ENCODE measurements at places on chromosomes 11 and 22.
A peak's percentile ranks its signal among the peaks of the same experiment; 100 is the strongest.

DNA sequence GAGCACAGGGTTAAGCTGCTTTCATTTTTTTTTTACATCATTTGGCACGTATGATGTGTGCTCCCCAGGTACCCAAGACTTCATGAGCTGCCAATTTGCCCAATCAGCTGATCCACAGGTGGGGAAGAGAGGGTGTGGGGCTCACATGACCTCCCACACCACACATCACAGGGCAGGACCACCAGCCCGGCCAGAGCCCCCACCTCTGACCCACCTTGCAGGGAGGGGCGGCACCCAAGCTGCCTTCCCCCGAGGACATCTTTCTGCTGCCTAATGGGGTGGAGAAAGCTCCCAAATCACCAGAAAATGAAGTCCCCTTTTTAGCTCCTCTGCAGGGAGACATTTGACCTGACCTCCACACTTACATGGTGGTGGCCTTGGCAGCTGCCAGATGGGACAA lies 119.8 kb downstream of the MPPED1 start:
- no peak for DNase-seq

GRCh38 chr11:116918925-116919655 lies 81.7 kb upstream of the APOA1 start:
- DNase-seq = no peak

DNA sequence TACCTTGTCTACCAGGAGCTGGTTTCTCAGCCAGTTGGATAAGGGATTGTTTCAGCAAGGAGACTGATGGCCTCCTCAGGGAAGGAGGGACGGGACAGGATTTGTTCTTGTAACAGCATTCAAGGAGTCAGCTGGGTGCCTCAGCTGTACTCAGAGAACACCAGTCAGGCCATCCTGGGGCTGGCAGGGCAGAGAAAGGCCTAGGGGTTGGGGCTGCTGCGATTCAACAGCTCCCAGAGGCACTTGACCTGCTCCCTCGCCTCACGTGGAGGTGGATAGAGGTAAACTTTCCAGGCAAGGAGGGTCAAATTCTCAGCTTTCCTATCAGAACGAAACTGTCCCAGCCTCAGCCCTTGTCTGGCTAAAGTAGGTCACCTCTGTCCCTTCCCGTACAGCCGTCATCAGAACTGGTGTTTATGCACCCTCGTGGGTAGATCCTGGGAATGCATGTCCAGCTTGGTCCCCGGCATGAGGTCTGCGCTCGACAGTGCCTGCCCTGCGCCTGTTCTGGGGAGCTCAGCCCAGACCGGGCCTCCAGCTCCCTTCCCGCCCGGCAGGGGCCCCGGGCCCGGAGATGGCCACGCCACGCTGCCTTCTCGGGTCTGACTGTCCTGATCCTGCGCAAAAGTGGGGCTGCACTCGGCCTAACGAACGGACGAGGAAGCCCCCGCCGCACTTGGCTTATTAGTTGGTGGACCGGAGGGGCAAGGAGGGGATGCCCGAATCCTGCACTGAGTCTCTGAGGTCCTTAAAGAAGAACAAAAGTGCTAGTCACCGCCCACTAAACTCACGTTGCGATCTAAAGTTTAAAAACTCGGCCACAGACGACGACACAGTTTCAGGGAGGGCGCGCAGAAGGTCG lies 762 bp upstream of the CCDC134 start:
- DNase-seq = peak; percentile 43

DNA sequence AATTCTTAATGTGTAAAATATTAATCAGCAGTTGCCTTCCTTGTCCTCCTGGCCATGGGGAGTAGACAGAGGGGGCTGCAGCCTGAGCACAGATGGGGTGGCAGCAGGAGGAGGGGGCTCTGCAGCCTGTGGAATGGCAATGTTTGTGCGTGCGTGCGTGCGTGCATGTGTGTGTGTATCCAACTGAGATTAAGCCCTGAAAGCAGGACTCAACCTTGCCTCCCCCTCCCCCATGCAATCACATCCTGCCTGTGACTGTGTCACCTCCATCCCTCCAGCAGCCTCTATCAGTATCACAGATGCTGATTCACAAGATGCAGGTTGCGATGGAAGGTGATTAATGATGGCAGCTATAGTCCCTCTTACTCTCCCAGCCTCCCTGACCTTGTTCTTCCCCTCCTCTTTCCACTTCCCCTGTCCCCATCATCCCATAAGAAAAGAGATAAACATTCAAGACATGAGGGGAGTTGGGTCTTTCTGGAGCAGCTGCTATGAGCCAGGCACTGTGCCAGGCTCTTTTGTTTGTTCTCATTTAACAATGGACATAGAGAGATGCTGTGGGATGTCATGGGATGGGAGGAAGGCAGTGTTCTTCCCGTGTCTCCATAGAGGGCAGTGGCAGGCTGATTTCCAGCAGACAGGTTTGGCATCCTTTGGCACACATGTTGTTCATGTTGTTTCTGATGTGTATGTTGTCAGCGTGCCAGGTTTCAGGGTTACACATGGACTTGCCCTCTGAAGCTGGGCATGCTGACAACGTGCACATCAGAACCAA lies 43.8 kb upstream of the NECTIN1 start:
- no peak for DNase-seq

DNA sequence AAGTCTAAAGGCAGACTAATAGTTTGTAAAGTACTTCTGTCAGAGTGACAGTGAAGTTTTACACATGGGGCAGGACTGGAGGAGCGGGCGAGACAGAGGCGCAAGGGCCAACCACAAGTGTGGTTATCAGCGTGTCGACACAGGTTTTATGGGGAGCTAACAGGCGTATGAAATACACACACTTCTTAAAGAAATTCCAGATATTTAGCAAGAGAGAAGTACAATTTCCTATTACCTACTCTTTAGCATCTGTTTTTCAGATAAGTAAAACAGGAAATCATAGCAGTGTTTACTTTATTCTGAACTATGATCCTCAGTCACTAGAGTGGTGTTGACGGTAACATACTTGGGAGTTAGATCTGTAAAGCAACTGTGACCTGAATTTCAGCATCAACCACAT lies 22.5 kb downstream of the VSIG10L2 start:
- DNase-seq = no peak

DNA sequence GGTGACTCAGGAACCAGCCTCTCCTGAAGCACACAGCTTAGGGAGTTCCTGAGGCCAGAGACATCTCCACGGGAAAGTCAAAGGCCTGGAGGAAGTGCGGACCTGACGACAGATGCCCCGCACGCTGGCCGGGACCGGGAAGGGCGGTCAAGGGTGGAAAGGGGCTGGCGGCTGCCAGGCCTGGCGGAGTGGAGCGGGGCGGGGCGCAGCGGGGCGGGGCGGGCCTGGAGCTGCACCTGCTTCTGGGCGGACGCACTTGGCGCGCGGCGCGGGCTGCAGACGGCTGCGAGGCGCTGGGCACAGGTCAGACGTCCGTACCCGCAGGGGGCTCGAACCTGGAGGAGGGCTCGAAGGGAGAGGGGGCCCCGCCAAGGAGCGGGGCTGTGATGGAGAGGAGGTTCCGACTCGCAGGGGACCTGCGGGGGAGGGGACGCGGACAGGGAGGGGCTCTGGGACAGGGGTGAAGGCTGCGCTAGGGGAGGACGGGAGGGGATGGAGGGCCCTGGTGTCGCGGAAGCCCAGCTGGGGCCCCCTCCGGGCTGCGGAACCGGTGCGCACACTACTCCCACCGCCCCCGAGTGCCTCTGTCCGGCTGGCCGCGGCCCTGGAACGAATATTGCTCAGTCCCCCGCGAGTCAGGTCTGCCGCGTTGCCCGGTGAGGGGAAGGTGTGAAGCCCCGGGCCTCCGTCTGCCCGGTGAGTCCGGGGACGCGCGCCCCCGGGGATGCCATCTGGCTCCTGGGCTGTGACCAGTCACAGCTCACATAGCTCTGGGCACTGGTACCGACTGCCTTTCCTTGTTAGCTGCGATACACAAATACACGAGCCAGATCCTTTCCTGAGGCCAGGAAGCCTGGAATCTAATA lies at the start of gene TMEM45B:
TSS of gene TMEM45B (plus strand) at position 253 of the 866 bp plus-strand sequence. CDS start 36,635 bp downstream, outside the sequence.
- peak; percentile 5 for DNase-seq

DNA sequence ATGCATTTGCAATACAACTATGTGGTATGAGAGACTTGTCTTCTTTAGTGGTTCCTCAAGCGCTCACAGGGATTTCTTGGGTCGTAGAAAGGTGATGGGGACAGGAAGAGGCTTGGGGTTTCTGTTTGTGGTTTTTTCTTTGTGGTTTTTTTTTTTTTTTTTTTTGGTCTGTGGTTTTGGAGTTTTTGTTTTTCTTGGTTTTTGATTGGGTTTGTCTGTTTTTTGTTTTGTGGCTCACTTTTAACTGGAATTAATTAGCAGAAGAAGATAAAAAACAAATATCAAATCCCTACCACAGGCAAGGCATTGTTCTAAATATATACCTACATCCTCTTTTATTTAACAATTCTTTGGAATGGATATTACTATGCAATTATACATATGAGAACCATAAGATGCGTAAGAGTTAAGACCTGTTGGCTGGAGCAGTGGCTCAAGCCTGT lies 5.5 kb downstream of the TTC28 start:
- no peak for DNase-seq

DNA sequence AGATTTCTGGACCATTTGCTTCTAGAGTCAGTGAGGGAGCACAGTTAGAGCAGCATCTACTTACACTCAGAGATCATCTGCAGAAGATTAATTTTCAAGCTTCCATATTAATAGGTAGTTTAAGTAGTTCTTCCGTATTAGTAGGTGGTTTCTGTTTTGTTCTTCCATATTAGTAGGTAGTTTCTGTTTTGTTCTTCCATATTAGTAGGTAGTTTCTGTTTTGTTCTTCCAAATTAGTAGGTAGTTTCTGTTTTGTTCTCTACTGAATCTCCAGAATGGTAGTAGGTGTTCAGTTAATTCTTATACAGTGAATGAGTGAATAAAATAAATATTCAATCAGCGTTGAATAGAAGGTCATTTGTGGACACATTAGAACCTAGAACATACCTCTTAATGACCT lies 175.7 kb downstream of the TMEM135 start:
- DNase-seq = no peak

GRCh38 chr22:24695561-24696511 lies 78.7 kb downstream of the PIWIL3 start:
- no peak for DNase-seq

- DNase-seq = no peak
Observed at GRCh38 chr11:57597461-57597915, at the start of gene SERPING1. SERPING1 (plus strand) TSS chr11:57597685; CDS start chr11:57598271, 586 bp downstream.

- DNase-seq = no peak
Observed at GRCh38 chr11:74933765-74934164, 15.1 kb downstream of the XRRA1 start.

- DNase-seq = no peak
Observed at GRCh38 chr11:111557425-111558111, 17.0 kb downstream of the LAYN start.

DNA sequence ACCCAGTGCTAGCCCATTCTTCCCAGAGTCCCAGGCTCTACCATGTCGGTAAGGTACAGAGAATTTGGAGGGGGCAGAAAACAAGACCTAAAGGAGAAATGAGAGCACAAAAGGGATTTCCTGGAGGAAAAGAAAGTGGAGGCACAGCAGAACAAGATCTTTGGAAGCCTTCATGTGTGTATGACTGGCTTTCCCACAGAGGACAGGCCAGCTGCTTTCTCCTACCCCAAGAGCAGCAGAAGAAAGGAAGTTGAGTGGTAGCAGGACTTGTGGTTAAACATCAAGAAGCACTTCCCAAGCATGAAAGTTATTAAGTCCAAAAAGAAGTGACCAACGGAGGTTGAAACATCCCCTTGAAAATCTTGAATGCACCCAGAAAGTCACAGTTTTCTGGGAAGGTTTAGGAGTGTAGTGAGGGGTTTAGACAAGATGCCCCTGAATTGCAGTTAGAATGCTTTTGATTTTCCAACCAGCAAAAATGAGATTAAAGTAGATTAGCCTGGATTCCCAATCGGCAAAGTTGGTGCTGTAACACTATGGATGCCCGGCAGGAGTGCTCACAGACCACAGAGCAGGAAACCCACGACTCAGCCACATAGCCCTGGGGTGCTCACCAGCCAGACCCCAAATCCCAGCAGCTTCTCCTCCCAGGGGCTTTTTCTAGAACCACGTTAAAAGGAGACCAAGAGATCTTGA lies 608 bp downstream of the TMPRSS13 start:
- DNase-seq = no peak

GRCh38 chr11:67054836-67055523 lies 1.7 kb upstream of the RHOD start:
- no peak for DNase-seq

- DNase-seq = no peak
Observed at GRCh38 chr11:100581318-100581717, 105.8 kb upstream of the ARHGAP42 start.

- no peak for DNase-seq
Observed at GRCh38 chr11:5384335-5384734, 723 bp downstream of the OR51M1 start.

DNA sequence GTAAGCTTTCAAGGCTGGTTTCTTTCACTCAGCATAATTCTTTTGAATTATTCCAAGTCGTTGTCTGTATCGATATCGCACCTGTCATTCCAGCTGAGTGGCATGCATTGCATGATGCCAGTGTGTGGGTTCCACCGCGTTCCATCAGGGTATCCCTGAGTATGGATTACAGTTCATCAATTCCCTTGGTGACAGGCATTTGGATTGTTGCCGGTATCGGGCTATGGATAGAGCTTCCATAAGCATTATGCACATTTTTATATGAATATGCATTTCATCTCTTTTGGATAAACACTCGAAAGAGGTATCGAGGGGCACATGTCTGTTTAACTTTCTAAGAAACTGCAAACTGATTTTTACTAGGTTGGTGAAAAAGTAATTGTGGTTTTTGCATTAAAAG lies 698.8 kb downstream of the BRD1 start:
- no peak for DNase-seq

DNA sequence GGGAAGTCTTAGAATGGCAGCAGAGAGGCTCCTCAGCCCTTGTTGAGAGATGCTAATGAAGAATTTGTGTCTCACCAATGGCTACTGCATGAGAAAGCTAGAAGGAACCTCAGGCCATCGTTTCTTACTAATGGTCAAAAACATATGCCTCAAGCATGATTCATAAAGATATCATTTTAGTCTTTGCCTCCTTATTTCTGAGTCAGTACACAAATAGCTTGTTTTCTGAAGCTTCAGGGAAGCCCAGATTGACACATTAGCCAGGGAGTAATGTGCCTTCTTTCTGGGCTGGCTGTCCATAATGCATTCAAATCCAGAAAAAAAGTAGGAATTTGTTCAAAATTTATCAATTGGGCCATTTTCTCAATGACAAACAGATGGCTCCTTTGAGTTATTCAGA lies 169.4 kb upstream of the ZBED5 start:
- DNase-seq = no peak

DNA sequence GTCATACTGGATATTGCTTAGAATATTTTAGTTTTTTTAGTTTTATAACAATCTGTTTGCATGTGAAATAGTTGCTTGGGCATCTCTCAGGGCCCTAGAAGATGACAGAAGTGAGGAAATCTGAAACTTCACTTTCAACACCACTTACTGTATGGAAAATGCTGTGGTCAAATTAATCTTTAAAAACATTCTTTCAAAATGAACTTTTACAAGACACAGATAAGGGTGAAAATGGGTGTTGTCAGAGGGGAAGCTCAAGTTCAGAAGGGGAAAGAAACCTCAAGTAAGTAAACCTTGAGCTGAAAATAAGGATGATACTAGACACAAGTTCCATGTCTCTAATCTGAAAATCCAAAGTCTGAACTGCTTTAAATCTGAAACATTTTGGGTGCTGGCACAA lies 1840.1 kb upstream of the RAG2 start:
- DNase-seq = no peak

- no peak for DNase-seq
Observed at GRCh38 chr22:45608763-45609180, 62.9 kb upstream of the ATXN10 start.

- DNase-seq = no peak
Observed at GRCh38 chr22:38038426-38038825, 18.8 kb upstream of the PICK1 start.

GRCh38 chr11:79040348-79040747 lies 400.5 kb downstream of the TENM4 start:
- no peak for DNase-seq
